ENCODE measurements at places on chromosomes 12 and 14.

GRCh38 chr14:52318826-52319645, 4.9 kb downstream of the PTGER2 start:
- no peak for DNase-seq

DNA sequence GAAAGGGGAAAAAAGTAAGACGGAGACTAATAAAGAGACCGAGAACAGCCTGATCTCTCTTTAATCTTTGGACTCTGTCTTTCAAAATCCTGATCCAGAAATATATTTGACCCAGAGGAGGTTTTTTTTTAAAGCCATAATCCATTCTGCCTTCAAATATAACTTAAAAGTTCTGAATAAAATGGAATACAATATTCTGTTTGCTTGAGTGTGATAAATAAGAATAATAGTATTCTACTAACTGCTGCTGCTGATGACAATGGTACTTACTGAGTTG, 1196.0 kb downstream of the GALC start:
- no peak for DNase-seq

DNA sequence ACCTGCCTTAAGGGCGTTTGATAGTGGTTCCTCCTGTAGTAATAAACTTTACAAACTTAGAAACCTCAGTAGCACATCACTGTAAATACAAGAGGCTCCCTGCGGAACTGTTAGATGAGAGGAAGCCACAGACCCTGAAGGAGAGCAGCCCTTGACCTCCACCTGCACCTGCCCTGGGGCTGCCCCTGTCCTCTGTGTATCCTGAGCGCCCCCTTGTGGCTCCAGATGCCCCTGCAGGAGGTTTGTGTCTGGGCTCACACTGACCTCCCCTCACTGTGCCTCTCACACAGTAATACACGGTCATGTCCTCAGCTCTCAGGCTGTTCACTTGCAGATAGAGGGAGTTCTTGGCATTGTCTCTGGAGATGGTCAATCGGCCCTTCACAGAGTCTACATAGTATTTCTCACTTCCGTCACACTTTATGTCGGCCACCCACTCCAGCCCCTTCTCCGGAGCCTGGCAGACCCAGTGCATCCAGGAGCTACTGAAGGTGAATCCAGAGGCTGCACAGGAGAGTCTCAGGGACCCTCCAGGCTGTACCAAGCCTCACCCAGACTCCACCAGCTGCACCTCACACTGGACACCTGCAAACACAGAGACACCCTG, 1059.8 kb downstream of the TMEM121 start:
- DNase-seq, result peak; percentile 25

DNA sequence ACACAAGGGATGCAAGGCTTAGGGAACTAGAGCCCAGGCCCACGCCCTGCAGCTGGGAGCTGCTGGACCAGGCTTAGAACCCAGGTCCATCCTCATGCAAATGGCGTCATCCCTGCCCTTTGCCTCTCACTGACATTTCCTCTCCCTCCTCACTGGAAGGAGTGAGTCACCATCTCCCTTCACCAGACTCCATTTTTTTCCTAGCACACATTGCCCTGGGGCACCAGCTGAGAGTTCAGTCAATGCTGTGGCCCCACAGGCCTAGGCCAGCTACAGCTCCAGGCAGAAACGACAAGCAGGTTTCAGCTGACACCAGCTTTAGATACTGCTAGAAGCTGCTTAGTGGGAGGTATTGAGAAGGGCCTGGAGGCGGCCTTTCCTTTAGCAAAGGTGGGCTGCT, 98.9 kb downstream of the RIMBP2 start:
- no peak for DNase-seq

DNA sequence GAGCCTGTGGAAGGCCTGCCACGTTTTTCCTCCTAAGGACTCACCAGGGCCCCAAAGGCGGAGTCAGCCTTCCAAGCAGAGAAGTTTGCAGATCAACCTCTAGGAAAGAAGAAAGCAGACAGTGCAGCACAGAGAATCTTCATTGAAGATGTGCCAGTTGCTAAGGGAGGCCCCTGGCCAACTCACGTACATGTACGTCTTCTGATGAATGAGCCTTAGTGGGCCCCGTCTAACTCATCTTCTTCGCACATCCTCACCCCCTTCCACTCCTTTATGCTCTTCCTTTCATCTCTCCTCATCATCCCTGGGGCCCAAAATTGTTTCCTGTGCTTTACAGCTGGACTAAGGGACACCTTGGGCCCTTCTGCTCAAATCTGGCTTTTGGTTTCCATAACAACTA, 703.0 kb upstream of the TBX3 start:
- DNase-seq, result no peak

DNA sequence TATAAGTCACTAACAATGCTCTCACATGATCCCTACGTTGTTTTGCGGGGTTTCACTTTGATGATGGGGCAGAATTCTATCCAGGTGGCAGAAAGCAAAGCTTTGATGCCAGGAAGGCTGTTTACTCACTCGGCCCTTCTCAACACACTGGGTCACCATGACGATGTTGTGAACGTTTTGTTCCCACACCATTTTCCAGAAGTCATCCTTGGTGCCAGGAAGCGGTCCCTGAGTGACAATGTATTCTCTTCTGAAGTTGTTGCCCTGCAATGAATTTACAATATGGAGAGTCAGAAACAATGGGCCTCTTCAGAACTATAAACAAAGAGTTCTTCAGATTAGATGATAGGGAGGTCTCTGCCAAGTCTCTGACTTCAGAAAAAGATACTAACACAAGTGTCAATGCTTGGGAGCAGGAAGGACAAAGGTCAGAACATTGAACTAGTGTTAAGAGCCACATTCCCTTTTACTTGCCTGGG, 101.3 kb downstream of the PTPRB start:
- no peak for DNase-seq

- DNase-seq, result no peak
Measured at GRCh38 chr12:100717733-100718067, 76.9 kb upstream of the ANO4 start.

- DNase-seq, result no peak
Measured at GRCh38 chr12:94922561-94922960, 80.9 kb downstream of the NDUFA12 start.

DNA sequence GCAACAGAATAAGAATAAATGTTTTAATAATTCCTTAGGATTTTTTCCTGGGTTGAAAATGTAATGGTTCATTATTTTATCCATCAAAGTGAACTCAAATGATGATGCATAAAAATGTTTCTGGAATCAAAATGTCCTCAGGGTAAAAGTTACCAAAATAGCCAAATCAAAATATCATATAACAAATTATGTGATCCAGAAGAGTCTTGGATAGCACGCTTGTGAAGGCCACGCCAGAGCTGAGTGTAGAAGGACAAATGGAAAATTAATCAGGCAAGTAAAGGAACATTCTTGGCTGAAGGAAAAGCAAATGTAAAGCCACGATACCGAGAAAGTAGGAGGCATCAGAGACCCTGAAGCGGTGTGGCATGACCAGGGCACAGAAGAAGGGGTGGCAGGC, 169.2 kb downstream of the CAPZA3 start:
- DNase-seq, result no peak

GRCh38 chr14:34368115-34368970, 93.7 kb downstream of the SPTSSA start:
- DNase-seq, result peak; percentile 77

GRCh38 chr14:92880851-92881250, 42.1 kb upstream of the CHGA start:
- no peak for DNase-seq

GRCh38 chr14:37655418-37655817, 60.0 kb downstream of the TTC6 start:
- no peak for DNase-seq

GRCh38 chr12:117114784-117115183, 15.6 kb upstream of the TESC start:
- DNase-seq, result no peak

GRCh38 chr12:109346920-109347319, 780 bp upstream of the MYO1H start:
- DNase-seq, result no peak

DNA sequence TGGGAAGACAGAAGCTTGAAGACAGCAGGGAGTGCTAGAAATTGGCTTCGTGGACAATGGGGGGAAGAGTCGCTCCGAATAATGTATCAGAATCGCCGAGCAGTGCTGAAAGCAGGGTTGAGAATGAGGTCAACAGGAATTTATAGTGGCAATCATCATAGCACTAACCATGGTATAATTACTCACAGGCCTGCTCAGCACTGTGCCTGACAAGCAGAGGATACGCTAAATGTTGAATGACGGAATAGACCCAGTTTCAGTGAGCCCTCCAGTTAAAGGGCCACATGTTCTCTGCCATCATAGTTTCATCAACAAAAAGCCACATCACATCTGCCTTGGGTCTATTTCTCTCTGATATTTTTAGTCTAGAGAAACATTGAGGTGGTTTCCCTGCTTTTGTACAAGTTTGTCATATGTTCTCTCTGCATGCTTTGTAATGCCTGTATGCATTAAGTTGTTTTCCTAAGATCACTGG, 130.3 kb upstream of the EGLN3 start:
- DNase-seq, result no peak

DNA sequence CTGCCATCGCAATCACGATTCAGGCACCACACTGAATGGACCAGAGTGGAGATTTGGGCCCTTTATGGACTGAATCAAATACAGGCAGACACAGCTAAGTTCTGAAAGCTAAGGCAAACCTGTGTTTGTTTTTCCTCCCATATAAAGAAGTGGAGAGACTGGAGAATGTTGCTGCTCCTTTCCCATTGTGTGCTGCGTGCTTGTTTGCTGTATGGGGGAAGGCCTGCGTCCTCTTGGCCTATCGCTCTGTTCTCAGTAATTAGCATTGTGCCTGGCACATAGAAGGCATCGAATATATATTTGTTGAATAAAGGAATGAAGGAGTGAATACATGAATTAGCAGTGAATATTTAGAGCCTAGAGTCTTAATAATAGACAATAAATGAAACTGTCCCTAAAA, 12.4 kb downstream of the ST8SIA1 start:
- no peak for DNase-seq

GRCh38 chr14:55075628-55076175, 24.3 kb downstream of the MAPK1IP1L start:
- DNase-seq, result no peak

DNA sequence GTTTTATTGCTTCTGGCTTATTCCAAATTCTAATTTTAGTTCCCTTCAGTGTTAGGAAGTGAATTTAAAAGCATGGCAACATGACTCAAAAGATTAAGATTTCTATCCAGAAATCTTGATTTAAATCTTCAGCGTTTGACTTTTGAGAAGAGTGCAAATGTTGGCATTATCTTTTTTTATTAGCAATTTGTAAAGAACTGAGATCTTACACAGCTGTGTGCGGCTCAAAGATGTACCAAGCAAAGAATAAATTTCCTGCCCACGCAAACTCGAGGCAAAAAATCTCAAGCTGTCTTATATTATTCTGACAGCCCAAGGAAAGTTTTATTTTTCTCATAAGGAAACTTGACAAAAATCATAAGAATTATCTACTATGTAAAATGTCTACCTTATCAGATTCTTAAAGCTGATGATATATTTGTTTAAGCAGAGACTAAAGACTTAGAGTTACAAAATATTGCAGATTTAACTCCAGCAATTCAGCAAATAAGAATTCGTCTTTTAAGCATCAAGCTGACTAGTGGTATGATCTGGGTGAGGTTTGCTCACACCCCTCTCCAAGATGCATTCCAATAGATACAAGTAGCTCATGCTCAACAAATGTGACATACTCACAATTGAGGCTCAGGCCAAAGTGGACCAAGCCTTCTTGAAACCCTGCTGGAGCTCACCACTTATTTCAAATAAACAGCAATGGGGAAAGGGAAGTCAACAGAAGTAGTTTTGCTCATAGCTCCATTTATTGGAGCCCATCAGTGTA, 47.4 kb upstream of the POC1B start:
- DNase-seq, result no peak

DNA sequence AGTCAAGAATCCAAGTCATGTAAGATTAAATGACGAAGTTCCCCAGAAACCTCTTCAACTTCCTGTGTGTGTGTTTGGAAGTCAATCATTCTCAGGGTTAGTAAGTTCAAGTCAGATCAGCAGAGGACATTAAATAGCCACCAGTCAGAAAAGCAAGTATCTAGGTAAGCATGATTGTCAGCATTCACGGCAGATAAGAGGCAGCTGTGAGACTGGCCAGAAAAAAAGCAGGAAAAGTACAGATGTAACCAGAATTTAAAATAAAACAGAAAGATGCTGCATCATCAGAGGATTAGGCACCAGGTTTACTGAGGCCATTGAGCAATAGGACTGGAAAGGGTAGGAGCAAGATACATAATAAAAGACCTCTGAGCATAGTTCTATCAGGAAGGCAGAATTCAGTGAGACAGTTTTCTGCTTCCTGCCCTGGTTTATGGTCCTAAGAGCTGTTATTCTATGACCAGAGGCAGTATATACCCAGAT, 606.9 kb downstream of the FSCB start:
- no peak for DNase-seq

GRCh38 chr12:28930704-28931103, 218.4 kb upstream of the FAR2 start:
- no peak for DNase-seq

DNA sequence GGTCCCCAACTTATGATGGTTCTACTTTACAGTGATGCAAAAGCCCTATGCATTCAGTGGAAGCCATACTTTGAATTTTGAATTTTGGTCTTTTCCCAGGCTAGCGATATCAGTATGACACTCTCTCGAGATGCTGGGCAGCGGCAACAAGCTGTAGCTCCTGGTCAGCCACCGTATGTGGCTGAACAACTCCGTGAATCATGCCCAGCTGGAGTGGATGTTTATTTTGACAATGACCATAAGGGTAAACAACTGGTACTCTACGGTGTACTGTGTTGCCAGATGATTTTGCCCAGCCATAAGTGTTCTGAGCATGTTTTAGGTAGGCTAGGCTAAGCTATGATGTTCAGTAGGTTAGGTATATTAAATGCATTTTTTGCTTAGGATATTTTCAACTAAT, 8.2 kb upstream of the ZNF410 start:
- no peak for DNase-seq

DNA sequence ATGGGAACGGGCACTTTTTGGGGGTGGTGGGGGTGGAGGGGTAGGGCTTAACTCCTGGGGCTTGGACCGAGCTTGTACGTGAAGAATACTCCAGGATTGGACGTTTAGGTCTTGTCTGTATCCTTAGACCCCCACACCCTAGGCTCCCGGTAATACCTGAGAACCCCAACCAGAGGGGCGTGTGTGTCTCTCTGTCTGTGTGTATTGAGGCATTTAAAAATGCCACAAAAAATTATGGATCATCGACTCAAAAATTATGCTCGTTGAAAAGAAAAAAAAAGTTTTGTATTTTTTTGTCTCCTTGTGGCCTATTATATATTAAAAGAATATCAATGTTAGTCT, 459 bp downstream of the PPFIBP1 start:
- no peak for DNase-seq

- DNase-seq, result peak; percentile 87
Measured at GRCh38 chr12:10395390-10395998, 5.7 kb upstream of the KLRK1 start.

DNA sequence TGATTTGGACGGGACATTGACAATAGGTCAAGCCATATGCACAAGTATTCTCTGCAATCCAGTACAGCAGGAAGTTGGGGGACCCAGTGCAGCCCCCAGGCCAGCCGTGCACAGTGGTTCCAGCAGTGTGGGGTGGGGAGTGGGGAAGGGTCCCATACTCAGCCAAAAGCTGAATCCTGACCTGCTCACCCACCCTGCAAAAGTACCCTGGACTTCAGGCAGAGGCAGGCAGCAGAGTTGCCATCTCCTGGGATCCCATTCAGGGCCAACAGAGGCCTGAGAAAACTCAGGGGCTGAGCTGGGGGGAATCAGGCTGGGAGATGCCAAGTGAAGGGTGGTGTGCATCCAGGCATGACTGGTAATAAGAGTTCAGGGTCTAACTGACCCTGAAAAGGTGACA, 83.9 kb downstream of the ALG10 start:
- DNase-seq, result no peak

- no peak for DNase-seq
Measured at GRCh38 chr14:54001189-54001878, 44.7 kb upstream of the BMP4 start.

- DNase-seq, result no peak
Measured at GRCh38 chr14:51479584-51480325, 172.0 kb upstream of the FRMD6 start.

Measured in AML-193 (cell line).